ENCODE measurements at places on chromosomes 4 and X.

GRCh38 chr4:48189731-48190130 lies 55.7 kb upstream of the TXK start:
- DNase-seq, result no peak

DNA sequence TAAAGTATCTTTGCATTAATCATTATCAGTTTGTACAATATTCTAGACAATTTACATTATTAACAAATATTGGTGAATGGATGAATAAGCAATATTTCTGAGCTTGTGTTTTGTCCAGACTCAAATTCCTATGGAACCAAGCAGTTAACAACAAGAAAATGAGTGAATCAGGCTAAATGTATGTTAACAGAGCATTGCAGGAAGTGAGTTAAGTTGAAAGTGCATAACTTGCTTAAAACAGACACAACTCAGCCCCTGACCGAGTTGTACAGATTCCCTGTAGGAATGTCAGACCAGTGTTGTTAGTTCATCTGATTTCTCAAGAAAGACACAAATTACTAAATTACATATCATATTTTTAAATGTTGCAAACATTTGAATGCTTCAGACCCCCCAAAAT lies 23.7 kb upstream of the CSN1S1 start:
- DNase-seq, result peak; percentile 19

DNA sequence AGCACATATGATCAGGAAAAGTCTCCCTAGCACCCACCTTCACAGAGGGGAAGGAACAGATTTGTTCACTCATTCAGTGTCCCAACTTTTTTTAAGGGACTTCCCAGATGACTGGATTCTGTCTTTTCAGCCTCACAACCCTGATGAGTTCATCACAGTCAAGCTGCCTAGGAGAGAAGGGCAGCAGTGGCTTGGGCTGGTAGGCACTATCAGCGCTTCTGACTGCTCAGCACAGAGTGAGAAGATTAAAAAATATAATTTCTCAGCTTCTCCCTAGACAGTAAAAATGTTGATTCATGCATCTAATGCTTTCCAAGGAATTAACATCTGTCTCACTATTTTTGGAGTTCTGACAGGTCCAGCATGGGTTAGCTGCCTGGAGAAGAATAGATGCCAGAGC lies 328.2 kb downstream of the DTHD1 start:
- no peak for DNase-seq

DNA sequence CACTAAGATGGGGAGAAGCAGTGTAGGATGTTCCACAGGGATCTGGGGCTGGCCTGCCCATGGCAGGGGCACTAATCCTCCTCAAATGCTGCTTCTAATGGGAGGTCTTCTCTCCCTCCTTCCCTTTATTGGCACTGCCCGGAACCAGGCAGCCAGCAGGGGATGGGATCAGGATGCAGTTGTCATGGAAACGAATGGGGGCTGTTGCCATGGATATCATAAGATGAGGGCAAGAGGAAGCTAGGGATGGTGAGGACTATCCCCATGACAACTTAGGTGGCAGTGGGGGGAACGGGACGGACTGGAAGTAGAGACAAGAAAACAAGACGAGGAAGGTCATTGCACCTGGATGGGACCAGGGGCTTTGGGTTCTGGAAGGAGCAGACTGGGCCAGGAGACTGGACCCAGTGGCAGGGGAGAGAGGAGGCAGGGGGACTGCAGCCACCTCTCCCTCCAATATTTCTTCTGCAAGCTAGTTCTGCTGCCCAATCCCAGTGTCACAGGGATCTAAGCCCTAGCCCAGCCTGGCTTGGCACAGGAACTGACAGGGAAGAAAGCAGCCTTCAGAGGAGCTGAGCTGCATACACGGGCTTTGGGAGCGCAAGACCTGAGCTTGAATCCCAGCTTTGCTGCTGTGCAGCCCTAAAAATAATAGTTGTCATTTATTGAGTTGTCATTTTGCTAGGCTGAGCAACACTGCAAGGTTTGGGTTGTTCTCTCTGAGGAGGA lies 19.0 kb downstream of the IQSEC2 start:
- DNase-seq, result no peak

GRCh38 chr4:161188578-161188977 lies 975.2 kb downstream of the FSTL5 start:
- DNase-seq, result no peak

DNA sequence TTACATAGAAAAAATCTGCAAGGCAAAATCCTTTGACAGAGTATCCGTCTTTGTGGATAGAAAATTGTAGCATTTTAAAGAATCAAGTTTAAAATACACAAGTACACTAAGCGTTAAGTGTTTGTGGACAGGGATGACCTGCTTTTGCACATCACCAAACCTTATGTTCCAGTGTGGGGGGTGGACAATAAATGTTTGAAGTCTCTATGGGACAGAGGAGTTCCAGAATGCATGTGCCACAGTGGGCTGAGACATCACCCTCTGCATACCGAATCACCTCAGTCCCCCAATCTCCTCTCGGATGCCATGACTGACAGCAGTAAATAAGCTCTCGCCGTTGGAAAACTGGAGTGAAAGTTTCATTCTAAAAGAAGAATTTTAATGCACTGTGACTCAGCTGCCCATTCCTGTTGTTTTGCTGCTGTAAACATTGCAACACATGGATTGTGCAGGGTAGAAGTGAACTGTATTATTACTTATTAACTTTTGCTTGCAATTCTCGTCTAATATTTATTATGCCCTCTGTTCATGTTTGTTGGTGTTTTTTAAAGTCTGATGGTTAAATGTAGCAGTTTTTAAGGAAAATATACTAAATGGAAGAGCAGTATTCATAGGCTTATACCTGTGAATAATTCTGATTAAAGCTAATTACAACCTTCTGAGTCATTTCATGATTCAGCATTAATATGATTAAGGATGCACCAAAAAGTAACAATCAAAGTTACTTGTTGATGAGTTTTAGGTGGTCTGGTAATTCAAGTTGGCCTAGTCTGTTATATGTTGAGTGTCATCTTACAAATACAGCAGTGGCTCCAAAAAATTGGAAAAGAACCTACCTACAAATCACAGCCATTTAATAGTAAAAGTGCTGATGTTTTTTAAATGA lies 24.0 kb downstream of the CDKN2AIP start:
- DNase-seq, result no peak

- DNase-seq, result no peak
These were observed 1048.6 kb downstream of the PCDH7 start for GRCh38 chr4:31768756-31769155.

DNA sequence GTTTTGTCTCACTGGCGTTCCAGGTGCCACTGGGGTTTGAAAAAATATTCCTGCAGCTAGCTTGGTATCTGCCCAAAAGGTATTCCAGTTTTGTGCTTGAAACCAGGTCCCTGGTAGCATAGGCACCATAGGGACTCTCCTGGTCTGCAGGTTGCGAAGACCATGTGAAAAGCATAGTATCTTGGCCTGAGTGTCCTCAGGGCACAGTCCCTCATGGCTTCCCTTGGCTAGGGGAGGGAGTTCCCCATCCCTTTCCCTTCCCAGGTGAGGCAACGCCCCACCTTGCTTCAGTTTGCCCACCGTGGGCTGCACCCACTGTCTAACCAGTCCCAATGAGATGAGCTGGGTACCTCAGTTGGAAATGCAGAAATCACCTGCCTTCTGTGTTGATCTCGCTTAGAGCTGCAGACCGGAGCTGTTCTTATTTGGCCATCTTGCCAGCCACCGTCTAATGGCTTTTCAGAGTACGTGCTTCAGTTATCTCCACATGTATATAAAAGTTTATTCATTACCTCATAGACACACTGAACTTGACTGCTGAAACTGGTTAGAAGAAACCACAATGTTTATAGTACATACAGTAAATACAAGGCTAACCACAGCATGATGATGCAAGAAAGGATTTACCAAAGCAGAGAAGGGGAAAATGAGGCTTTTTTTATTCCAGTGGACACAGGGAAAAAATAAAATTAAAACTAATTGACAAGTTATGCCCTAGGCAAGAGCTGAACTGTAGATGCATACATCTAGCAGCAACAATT lies 10.6 kb downstream of the PBDC1 start:
- peak; percentile 53 for DNase-seq

GRCh38 chr4:159267869-159268285 lies 165.0 kb downstream of the RAPGEF2 start:
- DNase-seq, result no peak

DNA sequence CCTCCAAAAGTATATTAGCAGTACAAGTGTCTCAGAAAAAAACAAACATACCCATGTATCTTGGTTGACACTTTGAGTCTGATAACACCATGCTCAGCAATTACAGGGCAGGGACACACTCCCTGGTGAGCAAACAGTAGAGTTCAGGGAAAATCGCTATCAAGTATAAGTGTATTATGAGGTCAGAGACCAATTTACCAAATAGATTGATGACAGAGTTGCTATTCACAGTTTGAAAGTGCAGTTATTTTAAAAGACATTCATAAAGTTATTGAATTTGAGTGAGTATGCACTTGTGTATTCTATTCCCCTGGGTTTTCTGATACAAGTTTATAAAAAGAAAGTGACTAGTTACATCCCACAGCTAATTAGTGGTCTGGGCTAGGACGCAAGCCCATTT lies 10.2 kb upstream of the LONRF3 start:
- DNase-seq, result no peak

DNA sequence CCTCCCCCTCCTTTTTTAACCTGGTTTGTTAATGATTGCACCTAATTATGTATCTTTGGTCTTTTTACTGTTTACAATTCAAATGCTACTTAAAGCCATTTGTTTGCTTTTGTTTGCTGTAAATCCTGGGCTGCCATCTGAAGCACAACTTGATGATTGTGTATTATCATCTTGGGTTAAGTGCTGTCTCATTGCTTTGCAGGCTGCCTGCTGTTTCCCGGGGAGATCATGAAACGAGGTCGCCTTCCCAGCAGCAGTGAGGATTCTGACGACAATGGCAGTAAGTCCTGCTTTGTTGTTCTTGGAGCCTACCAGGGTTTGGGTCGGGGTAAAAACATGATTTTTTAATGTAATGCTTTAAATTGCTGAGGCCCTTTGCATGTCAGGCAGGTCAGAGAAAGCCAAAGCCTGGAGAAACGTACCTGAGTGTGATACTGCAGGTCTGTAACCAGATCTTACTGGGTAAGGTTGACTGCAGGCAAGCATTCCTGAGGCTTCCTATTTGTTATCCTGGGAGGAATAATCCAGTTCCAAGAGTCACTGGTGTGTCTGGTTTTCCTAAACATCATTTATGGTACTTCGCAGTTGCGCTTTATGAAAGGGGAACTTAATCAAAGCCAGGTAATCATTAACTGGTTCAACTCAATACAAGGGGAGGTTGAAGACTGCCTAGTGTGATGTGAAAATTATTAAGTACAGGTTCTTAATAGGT lies 22.2 kb downstream of the JADE1 start:
- DNase-seq, result no peak

DNA sequence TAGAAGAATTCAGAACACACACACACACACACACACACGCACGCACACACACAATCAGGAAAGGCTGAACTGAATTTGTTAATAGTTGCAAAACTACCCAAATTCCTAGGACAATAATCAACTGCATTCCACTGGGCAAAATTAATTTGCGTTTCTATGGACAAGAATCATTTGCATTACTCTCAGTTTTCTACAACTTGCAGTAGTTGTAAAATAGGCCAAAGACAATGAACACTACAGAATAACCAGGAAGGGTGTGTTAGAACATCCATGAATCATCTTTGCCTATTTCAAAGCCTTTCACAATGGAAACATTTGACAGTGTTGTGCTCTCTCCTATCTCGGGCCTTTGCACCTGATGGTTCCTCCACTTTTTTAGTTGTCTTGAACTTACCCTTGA lies 77.1 kb upstream of the IGFBP7 start:
- DNase-seq, result no peak

DNA sequence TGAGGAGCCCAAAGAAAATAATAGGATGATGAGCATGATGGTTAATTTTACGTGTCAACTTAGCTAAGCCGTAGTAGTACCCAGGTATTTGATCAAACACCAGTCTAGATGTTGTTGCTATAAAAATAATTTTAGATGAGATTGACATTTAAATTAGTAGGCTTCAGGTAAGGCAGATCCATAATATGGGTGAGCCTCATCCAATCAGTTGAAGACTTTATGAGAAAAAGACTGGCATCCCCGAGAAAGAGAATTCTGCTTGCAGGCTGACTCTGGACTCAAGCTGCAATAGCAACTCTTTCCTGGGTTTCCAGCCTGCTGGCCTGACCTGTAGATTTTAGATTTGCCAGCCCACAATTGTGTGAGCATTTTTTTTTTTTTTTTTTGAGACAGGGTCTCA lies 192.8 kb upstream of the LNX1 start:
- no peak for DNase-seq

DNA sequence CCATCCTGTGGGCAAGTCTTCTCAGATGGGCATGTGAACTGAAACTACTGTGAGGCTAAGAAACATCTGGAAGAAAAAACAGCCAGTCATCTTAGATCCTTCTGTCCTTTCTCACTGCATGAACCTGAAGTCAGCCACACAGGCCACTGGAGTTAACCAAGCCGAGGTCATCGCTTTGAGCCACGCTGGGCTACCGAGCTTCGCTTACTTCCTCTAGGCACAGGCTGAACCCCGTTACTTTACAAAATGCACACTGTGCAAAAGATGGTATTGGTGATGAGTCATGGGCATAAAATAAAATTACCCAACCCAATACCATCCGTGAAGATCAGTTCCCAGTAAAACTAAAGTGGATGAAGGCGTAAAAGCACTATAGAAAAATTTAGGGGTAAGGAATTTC lies 86.2 kb downstream of the MTMR1 start:
- no peak for DNase-seq

DNA sequence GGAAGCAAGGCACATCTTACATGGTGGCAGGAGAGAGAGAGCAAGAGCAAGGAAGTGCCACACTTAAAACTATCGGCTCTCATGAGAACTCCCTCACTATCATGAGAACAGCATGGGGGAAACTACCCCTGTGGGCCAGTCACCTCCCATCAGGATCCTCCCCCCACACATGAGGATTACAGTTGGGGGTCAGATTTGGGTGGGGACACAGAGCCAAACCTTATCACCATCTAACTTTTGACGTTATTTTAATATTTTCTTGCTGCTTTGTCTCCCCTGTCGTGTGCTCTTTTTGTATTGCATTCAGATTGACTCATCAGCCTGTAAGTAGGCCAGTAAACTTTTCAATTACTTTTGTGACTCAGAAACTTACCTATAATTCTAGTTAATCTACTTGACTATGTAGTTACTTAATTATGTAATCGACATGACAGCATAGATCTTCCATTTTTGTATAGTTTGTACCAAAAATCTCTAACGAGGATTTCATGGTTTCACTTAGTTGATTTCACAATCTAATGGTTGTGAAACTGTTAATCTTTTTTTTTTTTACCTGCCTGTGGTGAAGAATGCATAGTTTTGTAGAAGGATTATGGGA lies 18.3 kb downstream of the STIM2 start:
- DNase-seq, result no peak

DNA sequence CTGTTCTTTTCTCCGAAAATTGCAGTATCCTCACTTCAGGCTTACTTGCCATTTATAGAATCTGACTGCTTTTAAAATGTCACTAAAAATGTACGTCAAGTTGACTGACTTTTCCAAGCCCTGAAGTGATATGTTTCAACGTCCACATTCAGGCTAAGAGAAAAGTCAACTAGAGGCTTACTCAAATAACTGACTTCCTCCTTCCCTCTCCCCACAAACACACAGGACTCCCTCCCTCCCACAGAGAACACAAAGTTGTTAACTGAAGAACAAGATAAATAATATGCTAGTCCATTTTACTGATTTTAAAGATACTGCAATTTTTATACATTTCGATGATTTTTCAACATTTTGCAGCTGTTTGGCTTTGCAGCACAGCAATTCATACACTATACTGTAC lies 13.8 kb upstream of the CDKL2 start:
- no peak for DNase-seq

- DNase-seq, result no peak
These were observed 327.8 kb downstream of the PDGFC start for GRCh38 chr4:156643826-156644225.
